ENCODE measurements at places on chromosomes 3 and 15. TPM values are rescaled to one million over a fixed set of nuclear protein-coding genes. Genes with fewer than 3 reads are reported as not detected.

DNA sequence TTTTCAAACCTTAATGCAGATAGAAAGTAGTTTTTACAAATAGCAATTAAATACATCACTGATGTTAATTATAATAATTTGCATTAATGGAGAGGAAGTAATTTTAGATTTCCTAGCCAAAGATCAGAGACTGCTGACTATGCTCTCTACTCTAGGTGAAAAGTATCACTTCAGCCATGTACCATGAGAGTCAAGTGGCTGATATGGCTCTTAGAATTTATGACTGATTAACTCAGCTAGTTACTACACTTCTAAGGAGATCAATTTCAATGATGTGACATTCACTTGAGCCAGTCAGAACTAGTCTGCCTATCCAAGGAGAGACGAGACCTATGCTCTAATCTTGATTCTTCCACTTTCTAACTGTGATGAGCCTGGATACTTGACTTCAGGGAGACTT lies 405.7 kb upstream of the RORA start:
- H3K27ac ChIP-seq, result no peak overlapping the region
- peaks cover 18% of the 10 kb centered on the region for H3K27me3 ChIP-seq
- H3K36me3 ChIP-seq, result no peaks in the 10 kb centered on the region
- no peak for DNase-seq

GRCh38 chr3:64196236-64196929 lies 28.9 kb downstream of the PRICKLE2 start:
- no peak overlapping the region for H3K4me3 ChIP-seq
- H3K36me3 ChIP-seq, result no peaks in the 10 kb centered on the region
- no peaks in the 10 kb centered on the region for H3K4me1 ChIP-seq
- H3K27ac ChIP-seq, result no peak overlapping the region
- no peak for DNase-seq
- no peaks in the 10 kb centered on the region for H3K27me3 ChIP-seq

HCLS1 gene
- 382 TPM for total RNA-seq

DNA sequence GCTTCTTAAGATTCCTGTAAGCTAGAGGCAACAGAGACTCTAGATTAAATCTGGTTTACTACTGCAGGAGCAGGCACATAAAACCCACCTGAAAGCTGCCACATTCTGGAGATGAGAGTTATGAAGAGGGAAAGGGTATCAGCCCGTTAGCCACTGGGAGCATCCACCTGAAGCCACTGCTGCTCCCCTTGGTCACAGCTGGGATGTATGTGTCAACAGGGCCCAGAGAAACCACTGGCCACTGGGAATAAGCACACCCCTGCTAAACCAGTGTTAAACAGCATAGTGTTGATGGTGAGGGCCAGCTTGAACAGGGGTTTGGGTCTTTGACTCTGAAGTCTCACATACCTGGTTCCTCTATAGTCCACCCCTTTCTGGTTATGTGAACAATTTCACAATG lies 10.9 kb downstream of the SLCO2A1 start:
- H3K27me3 ChIP-seq, result peaks cover 26% of the 10 kb centered on the region
- H3K27ac ChIP-seq, result no peak overlapping the region
- no peak for DNase-seq
- no peaks in the 10 kb centered on the region for H3K36me3 ChIP-seq
- no peak overlapping the region for H3K4me3 ChIP-seq

GRCh38 chr3:46849045-46849631 lies 14.1 kb downstream of the MYL3 start:
- peaks cover 4% of the 10 kb centered on the region for H3K27me3 ChIP-seq
- no peak overlapping the region for H3K4me3 ChIP-seq
- peaks cover 11% of the 10 kb centered on the region for H3K4me1 ChIP-seq

GRCh38 chr3:105365081-105365390 lies 1.7 kb upstream of the ALCAM start:
- peaks cover 7% of the 10 kb centered on the region for H3K36me3 ChIP-seq
- H3K4me3 ChIP-seq, result no peak overlapping the region
- no peak overlapping the region for H3K27ac ChIP-seq
- H3K27me3 ChIP-seq, result peaks cover 25% of the 10 kb centered on the region
- peaks cover 29% of the 10 kb centered on the region for H3K4me1 ChIP-seq
- DNase-seq, result no peak

LCTL gene
- total RNA-seq, result not detected

- H3K36me3 ChIP-seq, result peaks cover 8% of the 10 kb centered on the region
- H3K27ac ChIP-seq, result peak overlapping the region; percentile 47
- H3K4me1 ChIP-seq, result peaks cover 42% of the 10 kb centered on the region
- DNase-seq, result peak; percentile 78
Measured at GRCh38 chr15:41811432-41812195, 16.3 kb upstream of the JMJD7 start.

- no peaks in the 10 kb centered on the region for H3K27me3 ChIP-seq
- H3K4me1 ChIP-seq, result no peaks in the 10 kb centered on the region
- no peak overlapping the region for H3K27ac ChIP-seq
- no peak overlapping the region for H3K4me3 ChIP-seq
Measured at GRCh38 chr3:176491084-176491483, 706.2 kb downstream of the TBL1XR1 start.

MESP2 gene
- total RNA-seq, result not detected

GRCh38 chr15:48494631-48495030 lies 150.9 kb downstream of the FBN1 start:
- H3K4me3 ChIP-seq, result no peak overlapping the region
- no peaks in the 10 kb centered on the region for H3K27me3 ChIP-seq
- DNase-seq, result no peak
- no peak overlapping the region for H3K27ac ChIP-seq
- H3K4me1 ChIP-seq, result no peaks in the 10 kb centered on the region
